H1 (cell line): ENCODE measurements at places on chromosomes 3 and 15.

DNA sequence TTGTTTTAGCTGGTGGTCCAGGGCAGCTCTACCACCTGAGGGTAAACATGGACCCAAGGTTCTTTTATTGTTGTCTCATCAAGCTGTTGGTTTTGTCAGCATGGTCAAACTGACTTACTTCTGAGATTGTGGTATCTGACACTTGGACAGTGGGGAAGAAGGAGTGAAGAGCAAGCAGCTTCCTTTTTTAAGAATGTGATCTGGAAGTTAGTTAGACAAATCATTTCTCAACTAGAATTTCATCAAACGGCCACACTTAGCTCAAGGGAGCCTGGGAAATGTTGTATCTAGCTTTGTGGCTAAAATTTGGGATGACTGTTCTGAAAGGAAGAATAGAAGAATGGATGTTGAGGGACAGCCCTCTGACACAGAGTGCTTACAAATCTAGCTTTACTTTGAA lies 215.2 kb downstream of the ZNF621 start:
- DNase-seq = no peak
- H3K36me3 ChIP-seq = no peaks in the 10 kb centered on the region
- no peak overlapping the region for H3K27ac ChIP-seq
- no peak overlapping the region for H3K4me3 ChIP-seq
- H3K27me3 ChIP-seq = no peaks in the 10 kb centered on the region

DNA sequence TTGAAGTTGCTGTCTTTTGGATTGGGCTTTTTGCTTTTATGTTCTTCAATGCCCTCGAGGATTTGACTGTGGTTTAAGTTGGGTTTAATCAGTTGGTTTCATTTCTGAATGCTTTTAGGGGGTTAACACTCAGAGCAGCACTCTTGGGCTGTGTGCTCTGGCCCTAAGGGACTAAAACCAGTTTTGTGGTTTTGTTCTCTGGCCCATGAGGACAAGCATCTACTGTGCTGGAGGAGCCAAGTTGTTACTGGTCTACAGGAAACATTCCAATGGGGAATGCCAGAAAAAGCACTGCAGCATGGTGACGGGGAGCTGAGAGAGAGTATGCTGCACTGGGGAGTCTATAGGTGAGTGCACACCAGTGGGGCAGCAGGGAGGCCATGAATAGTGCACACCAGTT lies 596.9 kb downstream of the ZBBX start:
- no peaks in the 10 kb centered on the region for H3K27me3 ChIP-seq
- no peaks in the 10 kb centered on the region for H3K4me1 ChIP-seq
- H3K4me3 ChIP-seq = no peak overlapping the region
- no peaks in the 10 kb centered on the region for H3K36me3 ChIP-seq
- H3K27ac ChIP-seq = no peak overlapping the region
- DNase-seq = no peak

DNA sequence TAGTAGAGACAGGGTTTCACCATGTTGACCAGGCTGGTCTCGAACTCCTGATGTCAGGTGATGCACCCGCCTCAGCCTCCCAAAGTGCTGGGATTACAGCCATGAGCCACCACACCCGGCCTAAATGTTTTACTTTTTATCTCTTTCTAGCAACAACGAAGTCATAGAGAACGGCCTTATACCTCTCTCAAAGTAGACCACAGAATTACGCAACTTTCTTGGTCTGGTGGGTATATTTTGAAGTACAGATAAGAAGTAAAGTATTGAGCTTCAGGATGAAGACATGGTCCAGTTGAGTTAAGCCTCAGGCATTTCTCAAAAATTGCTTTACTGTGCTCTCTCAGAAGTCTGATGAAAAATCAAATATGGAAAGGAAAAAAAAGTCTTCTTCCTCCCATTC lies 30.6 kb downstream of the FAM240A start:
- H3K27me3 ChIP-seq = no peaks in the 10 kb centered on the region
- no peaks in the 10 kb centered on the region for H3K36me3 ChIP-seq
- H3K4me1 ChIP-seq = no peaks in the 10 kb centered on the region
- no peak overlapping the region for H3K4me3 ChIP-seq
- no peak for DNase-seq

GRCh38 chr15:42194513-42194912 lies 13.6 kb downstream of the VPS39 start:
- H3K4me3 ChIP-seq = no peak overlapping the region
- no peak overlapping the region for H3K27ac ChIP-seq
- DNase-seq = no peak

GRCh38 chr3:94373456-94373855 lies 310.6 kb downstream of the NSUN3 start:
- no peak overlapping the region for H3K27ac ChIP-seq

GRCh38 chr3:42210726-42211125 lies 55.3 kb downstream of the CCK start:
- H3K4me3 ChIP-seq = no peak overlapping the region
- peaks cover 13% of the 10 kb centered on the region for H3K36me3 ChIP-seq
- H3K27me3 ChIP-seq = no peaks in the 10 kb centered on the region

DNA sequence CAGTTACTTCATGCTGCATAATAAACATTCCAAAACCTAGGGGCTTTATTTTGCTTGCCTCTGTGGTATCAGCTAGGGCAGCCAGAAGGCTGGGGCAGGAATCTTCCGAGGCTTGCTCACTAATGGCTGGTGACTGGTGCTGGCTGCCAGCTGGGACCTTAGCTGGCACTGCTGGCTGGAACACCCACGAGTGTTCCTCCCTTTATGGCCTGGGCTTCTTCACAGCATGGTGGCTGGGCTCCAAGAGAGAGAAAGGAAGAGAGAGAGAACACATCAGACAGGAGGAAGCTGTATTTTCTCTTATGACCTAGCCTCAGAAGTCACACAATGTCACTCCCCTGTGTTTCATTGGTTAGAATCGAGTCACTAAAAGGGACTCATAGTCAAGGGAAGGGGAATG lies 23.9 kb upstream of the CDCP1 start:
- no peaks in the 10 kb centered on the region for H3K36me3 ChIP-seq
- no peak for DNase-seq
- H3K4me1 ChIP-seq = peaks cover 8% of the 10 kb centered on the region; the same call in 1 of the 2 replicates
- H3K4me3 ChIP-seq = no peak overlapping the region
- H3K27me3 ChIP-seq = no peaks in the 10 kb centered on the region; the same call in 1 of the 2 replicates

GRCh38 chr3:113266738-113267137 lies 55.4 kb downstream of the BOC start:
- H3K27me3 ChIP-seq = 0 out of 2 replicates have a peak, but pooled peaks cover 1% of the 10 kb centered on the region
- H3K36me3 ChIP-seq = no peaks in the 10 kb centered on the region; the same call in 1 of the 2 replicates
- H3K4me3 ChIP-seq = no peak overlapping the region

DNA sequence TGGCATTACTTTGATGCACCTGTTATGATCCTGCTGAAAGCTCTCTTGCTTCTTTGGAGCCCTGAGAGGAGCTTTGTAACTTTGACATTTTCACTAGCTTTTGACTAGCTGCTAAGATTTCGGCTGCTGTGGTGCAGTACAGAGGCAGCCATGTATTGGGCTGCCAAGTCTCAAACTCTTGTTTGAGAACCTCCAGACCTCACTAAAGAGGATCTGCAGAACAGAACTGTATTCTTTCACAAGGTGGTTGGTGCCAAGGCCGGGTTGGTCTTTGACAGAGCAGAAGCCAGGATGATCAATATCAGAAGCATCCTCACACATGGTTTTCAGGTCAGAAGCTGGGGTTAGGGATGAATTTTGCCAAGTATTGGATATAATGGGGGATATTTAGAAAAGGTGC lies 34.6 kb upstream of the GOLGA8B start:
- no peak overlapping the region for H3K27ac ChIP-seq
- H3K27me3 ChIP-seq = no peaks in the 10 kb centered on the region
- H3K36me3 ChIP-seq = no peaks in the 10 kb centered on the region
- DNase-seq = no peak

DNA sequence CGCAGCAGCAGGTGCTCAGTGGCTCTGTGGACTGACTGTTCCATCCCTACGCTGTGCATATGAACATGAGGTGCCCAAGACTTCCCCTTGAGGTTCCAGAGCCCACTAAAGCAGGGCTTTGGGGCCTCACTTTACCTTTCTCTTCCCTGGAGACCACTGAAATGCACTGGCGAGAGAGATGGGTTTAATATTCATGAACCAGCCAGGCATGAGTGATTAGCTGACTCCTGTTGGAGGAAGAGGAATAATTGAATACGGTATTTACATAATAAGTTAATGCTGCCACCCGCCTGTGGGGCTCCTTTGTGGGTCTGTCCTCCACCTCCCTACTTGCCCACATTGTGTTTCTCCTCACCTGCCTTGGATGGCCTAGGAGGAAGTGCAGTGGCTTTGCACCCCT lies 263.4 kb downstream of the TLE3 start:
- H3K36me3 ChIP-seq = no peaks in the 10 kb centered on the region
- no peaks in the 10 kb centered on the region for H3K27me3 ChIP-seq
- no peak overlapping the region for H3K4me3 ChIP-seq

GRCh38 chr15:48385031-48385830 lies 54.0 kb downstream of the DUT start:
- no peaks in the 10 kb centered on the region for H3K4me1 ChIP-seq
- no peak overlapping the region for H3K4me3 ChIP-seq
- DNase-seq = no peak
- no peak overlapping the region for H3K27ac ChIP-seq
- H3K36me3 ChIP-seq = no peaks in the 10 kb centered on the region
- H3K27me3 ChIP-seq = no peaks in the 10 kb centered on the region

DNA sequence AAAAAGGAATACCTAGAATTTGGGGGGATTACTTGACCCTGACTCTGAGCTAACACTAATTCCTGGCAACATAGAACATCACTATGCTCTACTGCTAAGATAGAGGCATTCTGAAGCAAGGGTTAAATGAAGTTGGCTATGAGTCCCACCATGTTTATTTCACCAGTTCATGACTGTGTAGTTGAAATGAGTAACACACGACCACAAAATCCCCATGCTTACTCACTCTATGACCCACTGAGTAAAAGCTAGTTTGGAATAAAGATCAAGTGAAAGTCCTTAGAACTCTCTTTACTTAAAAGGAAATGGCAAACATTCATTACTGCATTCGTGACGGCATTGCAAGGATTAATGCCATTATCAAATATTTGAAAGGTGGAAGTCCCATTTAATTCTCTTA lies 47.4 kb downstream of the MRPL46 start:
- H3K4me1 ChIP-seq = no peaks in the 10 kb centered on the region
- no peak for DNase-seq

DNA sequence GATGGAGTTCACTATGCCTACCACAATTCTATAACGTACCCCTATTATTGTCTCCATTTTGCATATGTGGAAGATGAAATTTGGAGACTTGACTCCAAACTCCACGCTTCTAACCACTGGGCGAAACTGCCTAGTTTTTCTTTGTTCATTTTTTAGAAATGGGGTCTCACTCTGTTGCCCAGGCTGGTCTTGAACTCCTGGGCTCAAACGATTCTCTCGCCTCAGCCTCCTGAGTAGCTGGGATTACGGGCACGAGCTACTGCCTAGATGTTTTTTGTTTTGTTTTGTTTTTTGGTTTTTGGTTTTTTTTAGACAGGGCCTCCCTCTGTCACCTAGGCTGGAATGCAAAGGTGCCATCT lies 584 bp upstream of the RPL32 start:
- no peak for DNase-seq
- H3K4me1 ChIP-seq = peaks cover 5% of the 10 kb centered on the region
- no peak overlapping the region for H3K4me3 ChIP-seq
- H3K27ac ChIP-seq = no peak overlapping the region

DNA sequence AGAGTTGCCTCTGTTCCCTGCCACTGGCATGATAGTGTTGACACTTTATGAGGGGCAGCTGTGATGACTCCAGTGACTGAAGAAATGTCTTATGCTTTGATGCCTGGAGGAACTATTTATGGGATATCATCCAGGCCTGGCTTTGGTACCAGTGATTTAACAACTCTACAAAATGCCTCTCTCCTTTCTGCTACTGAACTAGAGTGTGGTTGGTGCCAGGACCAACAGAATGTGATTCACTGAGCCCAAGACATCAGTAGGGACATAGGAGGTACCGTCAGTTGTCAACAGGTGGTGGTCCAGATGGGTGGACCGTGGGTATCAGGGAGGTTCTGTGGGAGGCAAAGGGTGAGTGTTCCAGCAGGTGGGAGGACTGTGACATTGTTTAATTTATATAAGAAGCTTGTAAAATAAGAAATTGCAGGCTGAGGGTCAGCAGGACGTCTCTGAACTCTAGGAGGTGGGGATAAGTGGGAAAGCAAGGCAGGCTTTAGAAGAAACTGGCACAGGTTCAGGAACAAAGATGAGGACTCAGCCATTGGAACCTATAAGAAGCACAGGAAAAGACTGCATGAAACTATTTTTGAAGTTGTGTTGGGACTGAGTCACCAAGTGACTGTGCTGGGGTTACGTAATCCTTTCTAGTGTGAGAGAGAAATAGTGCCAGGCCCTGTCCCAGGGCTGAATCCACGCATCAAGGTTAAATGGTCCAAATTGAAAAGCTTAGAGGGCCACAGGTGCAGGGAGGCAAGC lies 28.5 kb upstream of the SLC7A14 start:
- no peak overlapping the region for H3K27ac ChIP-seq
- no peak for DNase-seq
- H3K36me3 ChIP-seq = no peaks in the 10 kb centered on the region
- H3K27me3 ChIP-seq = no peaks in the 10 kb centered on the region
- no peaks in the 10 kb centered on the region for H3K4me1 ChIP-seq

- H3K4me3 ChIP-seq = no peak overlapping the region
- no peaks in the 10 kb centered on the region for H3K27me3 ChIP-seq
- H3K4me1 ChIP-seq = peaks cover 4% of the 10 kb centered on the region; the same call in 1 of the 2 replicates
- H3K36me3 ChIP-seq = no peaks in the 10 kb centered on the region
- DNase-seq = no peak
Observed at GRCh38 chr3:36364260-36364659, 16.0 kb upstream of the STAC start.

GRCh38 chr3:71341721-71342120 lies 241.8 kb downstream of the FOXP1 start:
- no peaks in the 10 kb centered on the region for H3K27me3 ChIP-seq
- no peaks in the 10 kb centered on the region for H3K36me3 ChIP-seq
- no peaks in the 10 kb centered on the region for H3K4me1 ChIP-seq

DNA sequence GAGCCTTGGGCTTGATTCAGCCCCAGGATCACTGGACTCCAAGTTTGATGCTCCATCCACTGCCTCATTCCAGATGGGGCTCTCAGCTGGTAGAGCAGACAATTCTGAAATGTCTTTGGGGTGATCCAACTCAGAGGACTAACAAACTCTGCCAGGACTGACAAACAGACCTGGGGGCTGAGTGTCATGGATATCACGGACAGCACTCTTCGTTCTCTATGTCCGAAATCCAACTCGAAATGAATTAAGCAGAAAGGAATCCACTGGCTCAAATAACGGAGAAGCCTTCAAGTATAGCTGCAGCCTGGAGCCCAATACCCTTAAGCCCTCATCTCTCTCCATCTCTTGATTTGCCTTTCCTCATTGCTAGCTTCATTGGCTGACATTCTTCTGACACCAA lies 14.2 kb downstream of the SLC38A3 start:
- H3K27me3 ChIP-seq = peaks cover 2% of the 10 kb centered on the region; the same call in 1 of the 2 replicates
- no peaks in the 10 kb centered on the region for H3K36me3 ChIP-seq
- H3K27ac ChIP-seq = no peak overlapping the region
- no peak overlapping the region for H3K4me3 ChIP-seq
- peaks cover 2% of the 10 kb centered on the region for H3K4me1 ChIP-seq
- no peak for DNase-seq
